ENCODE measurements at places on chromosomes 2 and 18.

DNA sequence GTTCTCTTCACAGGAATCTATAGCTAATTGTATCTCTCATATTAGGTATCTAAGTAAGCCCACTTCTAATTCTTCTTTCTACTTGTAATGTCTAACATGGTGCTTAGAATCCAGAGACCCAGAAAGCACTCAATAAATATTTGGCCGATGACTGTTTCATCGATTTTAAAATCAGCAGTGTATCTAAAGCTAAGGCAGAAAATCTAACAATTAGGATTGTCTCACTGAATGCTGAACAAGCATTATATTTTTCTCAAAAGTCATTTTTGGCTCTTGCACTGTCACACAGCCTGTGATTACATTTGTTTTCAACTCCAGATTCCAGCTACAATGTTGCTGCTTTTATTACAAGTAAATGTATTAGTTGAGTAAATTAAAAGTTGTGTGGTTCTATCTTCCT is 20.3 kb downstream of the COL5A2 start:
- no peak for DNase-seq

DNA sequence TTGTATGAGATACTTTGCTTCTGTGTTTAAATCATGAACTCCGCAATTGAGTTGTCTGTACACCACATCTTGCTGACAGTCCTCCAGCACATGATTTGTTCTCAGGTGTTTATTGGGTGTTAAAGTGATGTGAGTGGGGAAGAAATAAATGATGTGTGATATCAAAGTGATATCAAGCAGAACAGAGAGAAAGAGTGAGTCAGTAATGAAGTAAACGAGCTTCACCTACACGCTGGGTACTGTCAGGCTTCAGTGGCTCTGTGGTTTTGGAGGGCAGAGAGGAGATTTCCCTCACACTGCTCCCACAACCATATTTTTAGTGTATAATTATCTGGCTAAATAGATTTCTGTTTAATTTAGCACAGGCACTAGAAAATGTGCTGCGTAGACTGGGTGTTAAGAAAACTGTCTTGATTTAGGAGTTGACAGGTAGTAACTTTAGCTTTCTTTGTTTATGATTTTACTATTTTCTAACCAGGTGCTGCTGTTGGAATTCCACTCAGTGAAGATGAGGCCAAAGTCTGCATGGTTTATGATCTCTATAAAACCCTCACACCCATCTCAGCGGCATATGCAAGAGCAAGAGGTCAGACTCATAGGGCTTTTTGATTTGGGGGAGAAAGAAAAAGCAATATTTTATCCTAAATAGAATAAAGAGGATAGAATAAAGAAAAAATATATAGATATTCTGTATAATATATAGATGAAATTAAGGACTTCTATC is 21.2 kb downstream of the ATIC start:
- no peak for DNase-seq

DNA sequence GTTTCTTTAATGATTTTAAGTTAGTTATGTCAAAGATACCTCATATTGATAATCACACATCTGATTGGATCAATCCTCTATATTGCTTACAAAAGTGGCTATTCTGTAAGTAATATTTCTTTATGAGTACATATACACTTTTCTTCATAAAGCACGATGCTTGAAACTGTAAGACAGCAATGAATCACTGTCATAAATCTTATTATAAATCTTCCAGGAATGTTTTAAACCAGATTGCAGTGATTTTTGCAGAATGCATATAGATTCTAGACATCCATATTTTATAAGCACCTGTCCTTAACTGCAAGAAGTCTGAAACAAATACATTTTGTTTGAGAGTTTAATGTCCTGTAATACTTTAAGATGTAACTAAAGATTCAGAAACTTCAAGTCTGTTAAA is 367.0 kb upstream of the FANCL start:
- DNase-seq, result no peak

DNA sequence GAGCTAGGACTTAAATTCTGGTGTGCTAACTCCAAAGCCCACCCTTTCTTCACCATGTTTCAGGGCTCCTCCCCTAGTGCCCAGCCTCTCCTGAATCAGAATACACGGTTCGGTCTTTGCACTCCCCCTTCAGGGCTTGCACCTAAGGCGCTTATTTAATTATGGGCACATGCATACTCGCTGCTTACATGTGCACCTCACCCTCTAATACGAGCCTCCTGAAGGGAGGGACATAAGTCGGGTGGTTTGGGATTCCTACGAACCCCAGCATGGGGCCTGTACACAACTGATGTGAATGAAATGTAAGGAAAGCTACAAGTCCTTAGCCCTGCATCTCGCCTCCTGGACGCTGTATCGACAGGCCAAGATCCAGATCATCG is 435 bp downstream of the IFT172 start:
- DNase-seq, result no peak

- DNase-seq, result peak; percentile 81
These were observed 6.5 kb downstream of the TANK start for GRCh38 chr2:161166538-161167409.

DNA sequence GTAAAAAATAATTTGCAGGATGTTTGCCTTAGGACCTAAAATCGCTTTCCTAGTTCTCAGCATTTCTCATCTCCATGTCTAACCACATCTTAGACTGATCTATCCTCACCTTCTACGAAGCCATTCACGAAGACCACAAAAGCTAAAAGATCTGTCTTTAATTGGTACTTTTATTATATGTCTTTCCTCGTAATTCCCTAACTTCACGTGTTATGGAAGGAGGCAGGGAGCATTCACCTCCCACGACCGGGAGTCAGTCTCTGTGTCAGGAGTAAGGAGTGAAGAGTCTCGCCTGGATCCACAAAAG is 1.6 kb downstream of the DLGAP1 start:
- DNase-seq, result no peak

DNA sequence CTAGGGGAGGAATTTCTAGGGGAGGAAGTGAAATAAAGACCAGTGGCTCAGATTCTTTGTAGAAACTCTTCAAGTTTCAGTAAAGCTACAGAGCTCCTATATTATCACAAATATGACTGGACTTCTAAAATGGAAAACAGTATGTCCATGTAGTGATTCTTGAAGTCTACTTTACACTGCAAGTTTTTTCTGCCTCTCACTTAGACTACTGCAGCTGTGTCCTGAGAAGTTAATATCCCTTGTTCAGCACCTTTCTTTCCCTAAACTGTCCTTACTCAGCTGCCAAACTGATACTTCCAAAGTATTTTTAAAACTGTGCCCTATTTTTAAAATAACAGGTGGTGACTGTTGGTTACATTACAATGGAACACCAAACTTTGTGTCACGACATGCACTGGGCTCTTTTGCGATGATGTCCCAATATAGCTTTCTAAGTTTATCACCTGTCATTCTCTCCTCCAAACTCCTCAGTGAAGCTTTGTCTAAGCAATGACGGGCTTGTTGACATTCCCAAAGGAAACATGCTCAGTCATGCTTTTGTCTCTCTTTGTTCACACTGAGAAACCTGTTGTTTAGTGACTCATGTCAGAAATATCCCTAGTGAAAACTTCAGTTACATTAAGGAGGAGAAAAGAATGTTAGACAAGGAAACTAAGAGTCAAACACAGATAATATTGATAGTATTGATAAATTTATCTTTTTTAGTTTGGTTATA is 341.1 kb downstream of the ARL6IP6 start:
- DNase-seq, result no peak

- no peak for DNase-seq
These were observed 167.5 kb downstream of the DYSF start for GRCh38 chr2:71620851-71621251.

GRCh38 chr2:140804700-140805260 is 1326.0 kb downstream of the LRP1B start:
- no peak for DNase-seq

- no peak for DNase-seq
These were observed 152.6 kb downstream of the RTN4 start for GRCh38 chr2:54897420-54898310.

GRCh38 chr2:217834057-217834620 is 168.7 kb downstream of the TNS1 start:
- no peak for DNase-seq

GRCh38 chr2:145305889-145306288 is 786.0 kb upstream of the ZEB2 start:
- DNase-seq, result no peak

GRCh38 chr18:44588508-44588907 is 92.2 kb upstream of the SETBP1 start:
- DNase-seq, result no peak

GRCh38 chr18:30387401-30387800 is 655.1 kb downstream of the DSC3 start:
- DNase-seq, result no peak

DNA sequence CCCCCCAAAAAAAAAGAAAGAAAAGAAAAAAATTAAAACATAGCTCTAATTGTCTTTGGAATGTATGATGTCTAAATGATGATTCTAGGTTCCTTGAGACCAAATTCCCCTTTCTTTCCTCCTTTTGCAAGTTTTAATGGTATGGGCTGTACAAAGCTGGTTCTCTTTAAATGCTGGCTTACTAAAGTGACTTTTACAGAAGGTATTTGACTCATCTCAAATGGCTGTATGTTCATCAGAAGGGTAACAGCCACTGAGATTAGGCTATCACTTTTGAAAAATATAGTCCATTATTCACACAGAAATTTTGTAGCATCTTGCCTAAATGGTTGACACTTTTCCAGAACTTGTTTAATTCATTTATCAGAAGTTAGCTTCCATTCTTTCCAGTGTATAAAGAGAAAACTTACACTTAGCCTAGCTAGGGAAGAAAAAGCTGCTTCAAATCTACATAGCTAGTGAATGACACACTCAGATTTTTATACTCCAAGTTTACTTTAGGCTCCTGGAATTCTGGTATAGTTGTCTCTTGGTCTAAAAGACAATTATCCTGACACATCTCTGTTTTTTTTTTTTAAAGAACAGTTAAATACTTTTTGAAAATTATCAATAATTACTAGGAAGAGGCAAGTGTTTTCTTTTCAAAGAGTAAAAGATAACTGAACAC is 622.6 kb downstream of the LRP1B start:
- DNase-seq, result no peak

- DNase-seq, result no peak
These were observed 6.8 kb downstream of the WDPCP start for GRCh38 chr2:63581298-63581961.

- DNase-seq, result no peak
These were observed 13.1 kb downstream of the DSG2 start for GRCh38 chr18:31511098-31511497.

- no peak for DNase-seq
These were observed 34.3 kb upstream of the NCKAP5 start for GRCh38 chr2:133602538-133602937.

GRCh38 chr18:50559752-50560680 is at the start of gene MAPK4:
Gene MAPK4 (plus strand): TSS chr18:50560087. CDS start chr18:50663959, 103,872 bp downstream.
- DNase-seq, result no peak

DNA sequence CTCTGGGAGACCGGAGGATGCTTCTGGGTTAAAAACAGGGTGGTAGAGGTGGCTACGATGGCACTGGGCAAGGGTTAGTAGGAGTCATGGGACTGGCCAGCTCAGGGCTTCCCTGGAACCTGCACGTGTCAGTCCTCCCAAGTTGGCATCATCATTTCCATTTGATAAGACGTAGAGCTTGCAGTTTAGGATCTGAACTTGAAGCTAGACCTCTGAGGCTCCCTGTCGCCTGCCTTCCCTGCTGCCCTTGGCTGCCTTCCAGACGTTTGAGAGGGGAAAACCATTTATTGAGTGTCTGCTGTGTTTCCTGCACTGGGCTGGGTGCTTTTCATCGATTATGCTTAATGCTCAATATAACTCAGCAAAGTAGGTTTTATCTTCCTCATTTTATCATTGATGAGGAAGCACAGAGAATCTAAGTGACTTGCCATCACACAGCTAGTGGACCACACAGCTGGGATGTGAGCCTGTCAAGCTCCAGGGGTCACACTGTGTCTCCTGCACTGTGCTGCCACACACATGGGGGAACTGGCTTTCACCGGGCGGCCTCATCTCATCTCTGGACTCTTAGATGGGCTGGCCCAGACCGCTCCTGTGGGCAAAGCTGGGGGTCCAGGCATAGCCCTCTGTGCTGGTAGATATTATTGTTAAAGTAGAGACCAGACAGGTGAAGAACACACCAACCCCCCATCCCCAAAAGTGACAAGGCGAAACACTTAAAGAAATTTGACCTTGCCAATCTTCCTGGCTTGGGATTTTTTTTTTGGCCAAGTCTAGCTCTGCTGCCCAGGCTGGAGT is 7.8 kb downstream of the NT5DC4 start:
- no peak for DNase-seq

DNA sequence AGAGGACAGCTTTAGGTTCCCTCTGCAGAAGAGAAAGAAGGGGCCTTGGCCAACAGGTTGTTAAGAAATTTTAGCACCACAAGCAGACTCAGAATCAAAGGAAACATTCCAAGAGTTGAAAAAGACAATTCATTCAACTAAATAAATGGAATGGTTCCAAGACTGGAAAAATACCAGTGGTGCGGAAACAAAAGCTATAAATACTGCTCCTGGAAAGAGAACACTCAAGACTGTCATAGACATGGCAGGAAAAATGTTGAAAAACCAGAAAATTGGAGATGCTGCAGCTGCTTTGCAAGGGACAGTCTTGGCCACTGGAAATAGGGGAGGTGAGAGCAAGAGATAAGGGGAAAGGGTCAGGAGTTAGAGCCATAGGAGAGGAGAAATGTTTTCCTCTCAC is 312.7 kb upstream of the CYRIA start:
- DNase-seq, result no peak

DNA sequence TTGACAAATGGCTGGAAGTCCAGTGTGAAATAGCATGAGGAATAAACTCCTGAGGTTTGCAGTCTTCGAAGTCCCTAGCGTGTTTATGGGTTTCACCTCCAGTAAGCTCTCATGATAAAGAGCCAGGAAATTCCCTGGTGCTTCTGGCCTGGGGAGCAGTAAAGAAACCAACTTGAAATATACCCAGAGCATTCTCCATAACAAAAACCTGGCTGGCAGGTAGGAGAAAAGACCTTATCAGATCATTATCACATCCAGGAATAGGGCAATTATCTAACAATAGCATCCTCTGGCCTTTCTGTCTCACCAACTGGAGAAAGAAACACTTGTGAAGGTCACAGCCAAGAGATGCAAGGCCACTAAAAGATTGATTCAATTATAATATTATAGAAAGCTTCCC is 513.6 kb upstream of the LRRTM4 start:
- no peak for DNase-seq

- no peak for DNase-seq
These were observed 247.2 kb upstream of the ZNF804A start for GRCh38 chr2:184351126-184351525.

GRCh38 chr2:233977296-233977837 is 60.2 kb downstream of the TRPM8 start:
- no peak for DNase-seq

- no peak for DNase-seq
These were observed 130.2 kb upstream of the EML6 start for GRCh38 chr2:54593249-54593648.

- DNase-seq, result no peak
These were observed 185.6 kb downstream of the CTIF start for GRCh38 chr18:48724442-48724841.

- DNase-seq, result no peak
These were observed 64.5 kb downstream of the ATP9B start for GRCh38 chr18:79133724-79134123.

DNA sequence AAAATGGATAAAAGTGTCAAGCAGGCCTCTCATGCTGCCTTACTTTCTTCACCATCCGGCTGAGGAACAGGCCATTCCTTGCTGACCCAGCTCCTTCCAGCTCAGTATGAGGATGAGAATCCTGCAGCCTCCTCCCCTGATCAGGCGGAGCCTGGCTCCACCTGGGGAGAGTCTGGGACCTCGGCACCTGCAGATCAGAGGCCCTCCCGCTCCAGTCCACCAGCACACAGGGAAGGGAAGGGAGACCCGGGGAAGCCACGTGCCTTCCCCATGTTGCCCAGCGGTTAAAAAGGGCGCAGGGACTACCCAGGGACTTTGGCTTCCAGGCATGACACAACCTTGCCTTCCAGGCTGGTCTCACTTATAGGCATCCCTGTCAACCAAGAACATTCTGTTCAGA is 172.0 kb downstream of the NDUFA10 start:
- DNase-seq, result no peak

Data from GM06990 (cell line).